ENCODE measurements at places on chromosomes 13 and 19. TPM values are rescaled to one million over a fixed set of nuclear protein-coding genes. Genes with fewer than 3 reads are reported as not detected.

FCER2 gene
- 4.3 TPM for total RNA-seq

DNA sequence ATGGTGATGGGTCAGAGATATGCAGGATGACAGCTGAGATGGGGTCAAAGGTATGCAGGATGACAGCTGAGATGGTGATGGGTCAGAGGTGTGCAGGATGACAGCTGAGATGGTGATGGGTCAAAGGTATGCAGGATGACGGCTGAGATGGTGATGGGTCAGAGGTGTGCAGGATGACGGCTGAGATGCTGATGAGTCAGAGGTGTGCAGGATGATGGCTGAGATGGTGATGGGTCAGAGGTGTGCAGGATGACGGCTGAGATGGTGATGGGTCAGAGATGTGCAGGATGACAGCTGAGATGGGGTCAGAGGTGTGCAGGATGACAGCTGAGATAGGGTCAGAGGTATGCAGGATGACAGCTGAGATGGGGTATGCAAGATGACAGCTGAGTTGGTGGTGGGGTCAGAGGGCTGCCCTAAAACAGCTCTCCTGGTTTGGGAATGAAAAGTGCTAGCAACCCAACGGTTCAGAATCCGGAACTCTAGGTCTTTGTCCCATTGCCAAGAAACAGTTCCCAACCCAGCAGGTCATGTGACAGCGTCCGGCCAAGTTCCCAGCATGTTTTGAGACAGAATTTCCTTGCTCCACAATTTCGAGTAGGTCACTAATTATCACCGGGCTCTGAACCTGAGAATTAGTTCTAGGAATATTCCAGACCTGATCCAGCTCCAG, 3.2 kb downstream of the SELENOW start:
- no peak for DNase-seq
- H3K4me3 ChIP-seq: no peak overlapping the region
- no peaks in the 10 kb centered on the region for H3K27me3 ChIP-seq
- peak overlapping the region; percentile 37 for H3K27ac ChIP-seq

DNA sequence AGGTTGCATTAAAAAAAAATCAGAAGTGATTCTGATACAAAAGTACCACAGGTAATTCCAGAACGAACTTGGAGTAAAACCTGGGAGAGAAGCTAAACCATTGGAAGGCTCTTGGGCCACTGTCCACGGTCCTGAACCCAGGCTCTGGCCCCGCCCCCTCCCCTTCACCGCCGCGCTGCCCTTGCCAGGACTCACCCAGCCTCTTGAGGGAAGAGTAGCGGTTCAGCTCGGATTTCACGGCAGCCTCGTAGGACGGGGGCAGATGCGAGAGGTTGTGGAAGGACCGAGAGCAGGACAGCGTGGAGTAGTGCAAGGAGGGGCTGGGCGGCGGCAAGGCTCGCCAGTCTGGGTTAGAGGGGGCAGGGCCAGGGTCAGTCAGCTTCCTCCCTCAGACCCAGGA, 5.7 kb downstream of the SHISA7 start:
- H3K27ac ChIP-seq: no peak overlapping the region
- no peak overlapping the region for H3K4me3 ChIP-seq
- no peaks in the 10 kb centered on the region for H3K4me1 ChIP-seq
- H3K36me3 ChIP-seq: no peaks in the 10 kb centered on the region
- DNase-seq: no peak

DNA sequence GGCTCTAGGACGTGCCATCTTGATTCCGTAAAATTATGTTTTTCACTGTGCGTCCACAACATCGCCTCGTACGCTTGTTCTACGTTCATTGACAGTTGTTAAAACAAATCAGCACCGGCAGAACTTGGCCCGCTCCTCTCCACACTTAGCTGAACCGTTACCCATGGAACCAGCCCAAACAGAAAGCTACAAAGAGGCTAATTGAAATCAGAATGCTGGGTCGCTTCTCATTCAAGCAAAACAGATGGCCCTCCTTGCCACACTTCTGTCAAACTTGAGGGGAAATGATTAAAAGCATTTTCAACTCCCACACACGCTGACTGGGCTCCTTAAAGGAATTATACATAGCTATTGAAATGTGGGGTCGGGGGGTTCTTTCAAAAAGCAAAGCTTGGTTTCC, 71.6 kb downstream of the TM9SF2 start:
- peaks cover 3% of the 10 kb centered on the region for H3K27me3 ChIP-seq
- no peaks in the 10 kb centered on the region for H3K4me1 ChIP-seq
- no peaks in the 10 kb centered on the region for H3K36me3 ChIP-seq
- no peak overlapping the region for H3K27ac ChIP-seq

DNA sequence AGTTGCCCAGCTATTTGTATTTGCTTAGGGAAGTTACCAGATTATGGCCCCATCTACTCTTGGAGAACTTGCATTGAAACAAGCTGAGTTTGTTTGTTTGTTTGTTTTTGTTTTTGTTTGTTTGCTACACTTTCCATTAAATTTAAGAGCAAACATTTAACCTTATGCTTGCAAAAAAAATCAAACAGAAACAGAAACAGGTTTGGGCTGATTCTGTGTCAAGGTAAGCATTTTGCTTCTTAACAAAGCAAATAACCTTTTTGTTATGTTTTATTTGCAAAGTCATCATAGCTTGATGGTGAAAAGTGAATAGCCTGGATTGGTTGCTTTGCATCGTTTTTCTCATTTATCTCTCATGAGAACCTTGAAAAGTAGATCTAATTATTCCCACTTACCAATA, 531.8 kb downstream of the EFNB2 start:
- no peak overlapping the region for H3K4me3 ChIP-seq
- no peaks in the 10 kb centered on the region for H3K4me1 ChIP-seq

GRCh38 chr13:54226876-54227275, 1198.3 kb downstream of the OLFM4 start:
- H3K27ac ChIP-seq: no peak overlapping the region
- no peaks in the 10 kb centered on the region for H3K27me3 ChIP-seq
- no peaks in the 10 kb centered on the region for H3K36me3 ChIP-seq
- no peak overlapping the region for H3K4me3 ChIP-seq
- no peak for DNase-seq

ZNF433 gene
- total RNA-seq: 5.2 TPM

DNA sequence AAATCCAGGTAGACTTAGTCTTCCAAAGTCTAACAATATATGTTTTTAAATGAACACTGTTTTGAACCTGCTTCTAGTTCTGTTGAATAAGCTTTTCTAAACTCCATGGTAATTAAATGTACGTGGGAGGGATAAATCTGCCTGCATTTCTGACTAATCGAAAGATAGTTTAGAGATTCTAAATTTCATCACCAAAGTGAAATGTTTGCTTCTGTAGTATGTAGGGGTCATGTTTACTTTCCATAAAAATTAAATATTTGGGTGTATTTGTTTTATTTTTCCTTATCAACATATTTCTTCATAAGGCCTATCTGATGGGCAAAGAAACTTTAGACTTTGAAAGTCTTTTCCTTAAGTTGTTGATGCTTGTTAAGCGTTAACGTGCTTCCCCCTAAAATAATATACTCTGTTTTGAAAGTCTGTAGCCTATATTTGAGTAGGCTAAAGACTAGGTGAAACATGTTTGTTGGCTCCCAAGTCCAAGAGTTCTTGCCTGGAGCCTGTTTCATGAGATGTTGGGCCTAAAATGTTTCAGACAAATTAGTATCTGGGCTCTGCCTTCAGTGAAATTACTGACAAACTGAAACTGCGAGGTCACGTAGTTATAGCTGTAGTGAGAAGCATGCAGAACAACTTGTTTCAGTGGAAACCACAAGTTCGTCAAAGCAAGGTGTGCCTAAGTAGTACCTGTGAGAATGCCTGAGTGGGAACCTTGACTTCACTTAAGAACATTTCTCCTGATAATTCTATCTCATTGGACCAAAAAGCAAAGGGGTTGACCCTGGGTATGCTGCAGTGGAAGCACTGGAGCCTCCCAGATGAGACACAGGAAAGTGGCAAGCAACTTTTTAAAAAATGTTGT, 126.2 kb downstream of the LMO7 start:
- H3K27ac ChIP-seq: peak overlapping the region; percentile 85
- DNase-seq: no peak
- H3K36me3 ChIP-seq: no peaks in the 10 kb centered on the region
- H3K27me3 ChIP-seq: no peaks in the 10 kb centered on the region

GRCh38 chr19:3478409-3479176, 1.7 kb downstream of the SMIM24 start:
- no peaks in the 10 kb centered on the region for H3K36me3 ChIP-seq
- no peak overlapping the region for H3K4me3 ChIP-seq
- no peak for DNase-seq
- H3K27me3 ChIP-seq: peaks cover 20% of the 10 kb centered on the region
- peaks cover 3% of the 10 kb centered on the region for H3K4me1 ChIP-seq

SMIM44 gene
- total RNA-seq: not detected

- H3K27me3 ChIP-seq: no peaks in the 10 kb centered on the region
- H3K4me3 ChIP-seq: no peak overlapping the region
- H3K4me1 ChIP-seq: peaks cover 89% of the 10 kb centered on the region
Observed at GRCh38 chr19:44746946-44747738, 1.4 kb upstream of the BCL3 start.

PRKCSH gene
- 119 TPM for total RNA-seq

DNA sequence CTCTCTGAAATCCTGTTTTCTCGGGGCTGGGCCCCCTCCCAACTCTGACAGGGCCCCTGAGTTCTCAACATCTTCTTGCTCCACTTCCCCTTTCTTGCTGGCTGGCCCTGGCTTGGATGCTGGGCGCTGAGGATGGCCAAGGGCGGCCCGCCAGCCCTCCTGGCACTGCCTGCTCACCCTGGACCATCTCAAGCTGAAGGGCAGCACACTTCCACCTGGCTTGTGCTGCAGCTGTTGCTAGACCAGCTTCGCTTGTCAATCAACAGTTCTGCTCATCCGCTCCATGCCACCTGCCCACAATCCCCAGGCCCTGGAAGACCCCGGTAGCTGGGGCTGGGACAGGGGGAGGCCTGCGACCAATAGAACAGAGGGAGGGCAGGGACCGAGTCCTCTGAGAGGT, 6.9 kb upstream of the GMIP start:
- no peak overlapping the region for H3K4me3 ChIP-seq
- H3K4me1 ChIP-seq: no peaks in the 10 kb centered on the region
- no peaks in the 10 kb centered on the region for H3K27me3 ChIP-seq
- peaks cover 6% of the 10 kb centered on the region for H3K36me3 ChIP-seq
- no peak for DNase-seq
- H3K27ac ChIP-seq: no peak overlapping the region

CASP14 gene
- total RNA-seq: not detected

- peaks cover 17% of the 10 kb centered on the region for H3K27me3 ChIP-seq
- H3K4me1 ChIP-seq: no peaks in the 10 kb centered on the region
- no peak overlapping the region for H3K27ac ChIP-seq
- no peak overlapping the region for H3K4me3 ChIP-seq
- DNase-seq: no peak
- no peaks in the 10 kb centered on the region for H3K36me3 ChIP-seq
Observed at GRCh38 chr19:17532557-17532956, 21.1 kb downstream of the PGLS start.

THSD8 gene
- not detected for total RNA-seq

SLC10A2 gene
- not detected for total RNA-seq

DNA sequence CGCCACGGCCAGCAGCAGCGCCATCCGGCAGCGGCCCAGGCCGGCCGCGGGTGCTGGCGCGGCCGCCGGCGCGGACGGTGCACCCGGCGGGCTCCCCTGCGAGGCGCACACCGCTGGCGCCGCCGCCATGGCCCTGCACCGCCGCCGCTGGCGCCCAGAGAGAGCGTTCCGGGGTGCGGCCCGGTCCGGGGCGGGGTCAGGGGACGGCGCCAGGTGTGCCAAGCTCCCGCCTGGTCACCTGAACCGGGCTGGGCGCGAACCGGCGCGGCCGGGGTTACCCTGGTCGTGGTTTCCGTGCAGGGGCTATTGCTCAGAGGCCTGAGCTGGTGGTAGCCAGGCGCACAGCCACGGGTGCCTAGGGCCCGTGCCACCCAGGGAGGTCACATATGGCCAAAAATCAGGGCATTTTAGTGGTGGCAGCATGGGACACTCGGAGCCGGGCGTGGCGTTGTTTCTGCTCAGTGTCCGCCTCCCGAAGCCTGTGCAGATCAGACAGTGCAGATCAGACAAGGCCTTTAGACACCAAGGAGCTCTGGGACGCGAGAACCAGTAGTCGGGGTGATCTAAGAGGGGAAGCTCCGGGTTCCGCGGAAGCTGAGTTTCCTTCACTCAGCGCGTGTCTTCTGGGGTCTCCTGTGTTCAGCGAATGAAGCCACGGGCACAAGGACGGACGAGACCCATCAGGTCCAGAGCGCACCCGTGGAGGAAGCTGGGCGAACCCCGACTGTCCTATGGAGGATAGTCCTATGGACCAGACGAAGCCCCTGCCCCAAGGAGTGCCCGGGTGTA, at the start of gene TMEM238:
Gene TMEM238 (minus strand): TSS at position 162 of the 789 bp plus-strand sequence. CDS start 33 bp downstream, at position 129.
- no peaks in the 10 kb centered on the region for H3K36me3 ChIP-seq
- peak; percentile 84 for DNase-seq
- no peaks in the 10 kb centered on the region for H3K27me3 ChIP-seq
- H3K27ac ChIP-seq: peak within 1 kb of the TSS; percentile 96

ZNF135 gene
- total RNA-seq: 2.3 TPM

- no peaks in the 10 kb centered on the region for H3K36me3 ChIP-seq
- H3K4me3 ChIP-seq: no peak overlapping the region
- H3K27ac ChIP-seq: no peak overlapping the region
Observed at GRCh38 chr13:77409412-77409811, 82.5 kb upstream of the MYCBP2 start.

- H3K36me3 ChIP-seq: no peaks in the 10 kb centered on the region
- no peaks in the 10 kb centered on the region for H3K27me3 ChIP-seq
- H3K27ac ChIP-seq: peak overlapping the region; percentile 95
- no peak overlapping the region for H3K4me3 ChIP-seq
- peak; percentile 51 for DNase-seq
Observed at GRCh38 chr19:38267761-38268483, 3.5 kb downstream of the SPINT2 start.

HS6ST3 gene
- total RNA-seq: not detected

DNA sequence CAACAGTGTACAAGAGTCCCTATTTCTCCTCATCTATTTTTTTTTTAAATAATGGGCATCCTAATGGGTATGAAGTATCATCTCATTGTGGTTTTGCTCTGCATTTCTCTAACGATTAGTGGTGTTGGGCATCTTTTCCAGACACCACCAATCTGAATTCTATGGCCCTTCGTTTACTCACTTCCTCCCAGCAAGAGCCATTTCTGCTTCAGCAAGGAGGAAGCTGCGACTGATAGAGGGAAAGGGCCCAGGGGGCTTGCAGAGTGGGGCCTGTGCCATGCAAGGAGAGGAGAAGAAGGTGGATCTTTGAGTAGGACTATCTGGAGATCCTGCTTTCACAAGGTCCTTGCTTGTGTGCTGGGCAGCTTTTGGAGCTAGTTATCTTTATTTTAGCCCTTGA, 58.0 kb downstream of the USPL1 start:
- no peak overlapping the region for H3K4me3 ChIP-seq
- no peaks in the 10 kb centered on the region for H3K27me3 ChIP-seq
- DNase-seq: no peak
- H3K36me3 ChIP-seq: no peaks in the 10 kb centered on the region
- no peak overlapping the region for H3K27ac ChIP-seq

DNA sequence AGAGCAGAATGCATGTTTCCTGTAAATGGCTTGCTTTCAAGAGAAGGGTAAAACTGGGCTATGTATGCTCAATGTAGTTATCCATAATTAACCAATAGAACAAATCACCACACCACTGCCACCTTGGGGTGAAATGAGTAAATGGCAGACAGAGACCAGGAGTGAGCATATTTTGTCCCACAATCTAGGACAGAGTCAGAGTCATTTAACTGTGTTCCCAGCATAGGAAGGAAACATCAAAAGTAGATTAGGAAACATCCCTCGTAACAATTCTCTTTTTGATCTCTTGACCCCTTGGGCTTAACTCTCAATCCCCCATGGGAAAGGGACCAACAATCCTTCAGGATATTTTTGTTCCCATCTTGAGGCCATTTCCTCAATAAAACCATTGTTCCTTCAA, 224.8 kb downstream of the NHLRC3 start:
- no peak overlapping the region for H3K4me3 ChIP-seq
- no peak overlapping the region for H3K27ac ChIP-seq
- no peaks in the 10 kb centered on the region for H3K27me3 ChIP-seq
